ENCODE measurements at places on chromosomes 4 and X.

DNA sequence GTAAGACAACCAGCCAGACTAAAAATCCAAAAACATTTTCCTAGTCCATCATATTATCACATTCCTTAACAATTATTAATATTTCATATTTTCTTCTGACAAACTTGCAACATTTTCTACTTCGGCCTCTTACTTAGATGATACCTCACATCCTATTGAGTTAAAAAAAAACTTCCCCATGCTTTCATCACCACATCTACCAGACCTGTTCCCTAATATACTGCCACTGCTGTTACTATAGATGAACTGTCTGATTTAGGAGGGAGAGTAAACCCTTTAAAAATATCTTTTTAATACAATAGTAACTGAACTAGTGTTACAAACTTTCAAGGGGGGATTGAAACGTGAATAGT lies 1.5 kb downstream of the FAM200B start:
- DNase-seq = no peak

GRCh38 chr4:145171911-145172310 lies 8.5 kb downstream of the OTUD4 start:
- no peak for DNase-seq

GRCh38 chrX:29225670-29226069 lies 638.4 kb downstream of the IL1RAPL1 start:
- DNase-seq = no peak

GRCh38 chr4:84962102-84962501 lies 4.4 kb downstream of the WDFY3 start:
- DNase-seq = no peak

DNA sequence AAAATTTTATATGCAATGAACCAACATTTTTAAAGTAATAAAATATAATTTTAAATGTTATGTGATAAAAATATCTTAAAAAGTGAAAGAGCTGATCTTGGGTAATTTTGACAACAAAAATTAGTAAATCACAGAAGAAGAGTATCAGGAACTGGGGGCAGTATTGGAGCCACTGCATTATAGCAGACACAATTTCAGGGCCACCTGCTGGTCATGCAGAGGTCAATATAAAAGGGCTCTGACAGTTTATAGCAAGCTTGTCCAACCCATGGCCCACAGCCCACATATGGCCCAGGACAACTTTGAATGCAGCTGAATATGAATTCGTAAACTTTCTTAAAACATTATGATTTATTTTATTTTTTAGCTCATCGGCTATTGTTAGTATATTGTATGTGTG lies 13.0 kb upstream of the LEF1 start:
- no peak for DNase-seq

DNA sequence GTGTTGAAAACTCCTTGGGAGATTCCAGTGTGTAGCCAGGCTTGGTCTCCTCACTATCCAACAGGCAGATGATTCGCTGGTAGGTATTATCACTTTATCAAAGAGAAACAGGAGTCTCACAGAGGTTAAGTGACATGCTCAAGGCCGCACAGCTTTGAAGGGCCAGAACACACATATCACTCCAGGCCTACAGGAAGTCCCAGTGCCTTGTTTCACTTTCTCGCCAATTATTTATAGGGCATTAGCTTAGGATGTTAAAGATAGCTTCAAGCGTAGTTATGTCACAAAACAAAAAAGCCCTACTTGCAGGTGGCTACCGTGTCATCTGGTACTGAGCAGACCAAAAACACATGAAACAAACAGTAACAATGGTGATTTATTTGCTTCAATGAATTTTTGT lies 13.2 kb downstream of the ATP8A1 start:
- no peak for DNase-seq

- no peak for DNase-seq
Measured at GRCh38 chrX:44459501-44459900, 83.2 kb downstream of the FUNDC1 start.

GRCh38 chr4:19748519-19749479 lies 502.9 kb upstream of the SLIT2 start:
- peak; percentile 40 for DNase-seq

DNA sequence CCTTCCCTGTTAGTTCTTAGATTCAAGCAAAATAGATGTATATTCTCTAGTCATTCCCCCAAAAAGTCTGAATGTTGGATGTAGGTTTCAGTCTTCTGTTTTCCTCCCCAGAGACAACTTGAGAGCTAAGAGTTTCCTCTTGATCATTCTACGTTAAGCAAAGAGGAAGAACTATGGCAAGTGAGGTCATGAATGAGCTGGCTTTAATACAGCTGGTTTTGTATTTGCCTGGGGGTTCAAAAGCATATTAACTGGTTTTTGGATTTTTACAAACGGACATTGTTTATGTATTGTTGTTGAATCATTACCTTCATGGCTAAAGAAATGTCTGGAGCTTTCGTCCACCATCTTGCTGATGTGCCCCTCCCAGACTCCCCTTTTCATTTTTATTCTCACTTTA lies 916.7 kb upstream of the POU3F4 start:
- DNase-seq = no peak

- peak; percentile 33 for DNase-seq
Measured at GRCh38 chr4:175273995-175274753, 356.0 kb downstream of the ADAM29 start.

GRCh38 chrX:13700380-13700779 lies 11.5 kb downstream of the RAB9A start:
- DNase-seq = no peak

DNA sequence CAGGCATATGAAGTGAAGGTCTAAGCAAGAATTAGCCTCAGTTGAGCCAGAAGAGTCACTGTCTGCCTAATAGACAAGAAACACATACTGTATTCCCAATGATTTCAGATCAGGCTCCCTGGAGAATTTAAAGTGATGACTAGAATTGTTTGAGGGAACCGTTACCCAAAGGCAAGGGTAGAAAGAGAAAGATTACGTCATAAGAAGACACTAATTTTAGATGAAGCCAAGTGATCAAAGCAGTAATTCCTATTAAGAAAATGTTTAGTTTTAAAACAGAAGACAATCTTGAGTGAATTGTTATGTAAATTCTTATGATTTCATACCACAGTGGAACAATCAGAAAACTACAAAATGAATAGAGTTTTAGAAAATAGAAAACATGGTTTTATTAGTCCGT lies 194.5 kb upstream of the ARSJ start:
- DNase-seq = no peak

DNA sequence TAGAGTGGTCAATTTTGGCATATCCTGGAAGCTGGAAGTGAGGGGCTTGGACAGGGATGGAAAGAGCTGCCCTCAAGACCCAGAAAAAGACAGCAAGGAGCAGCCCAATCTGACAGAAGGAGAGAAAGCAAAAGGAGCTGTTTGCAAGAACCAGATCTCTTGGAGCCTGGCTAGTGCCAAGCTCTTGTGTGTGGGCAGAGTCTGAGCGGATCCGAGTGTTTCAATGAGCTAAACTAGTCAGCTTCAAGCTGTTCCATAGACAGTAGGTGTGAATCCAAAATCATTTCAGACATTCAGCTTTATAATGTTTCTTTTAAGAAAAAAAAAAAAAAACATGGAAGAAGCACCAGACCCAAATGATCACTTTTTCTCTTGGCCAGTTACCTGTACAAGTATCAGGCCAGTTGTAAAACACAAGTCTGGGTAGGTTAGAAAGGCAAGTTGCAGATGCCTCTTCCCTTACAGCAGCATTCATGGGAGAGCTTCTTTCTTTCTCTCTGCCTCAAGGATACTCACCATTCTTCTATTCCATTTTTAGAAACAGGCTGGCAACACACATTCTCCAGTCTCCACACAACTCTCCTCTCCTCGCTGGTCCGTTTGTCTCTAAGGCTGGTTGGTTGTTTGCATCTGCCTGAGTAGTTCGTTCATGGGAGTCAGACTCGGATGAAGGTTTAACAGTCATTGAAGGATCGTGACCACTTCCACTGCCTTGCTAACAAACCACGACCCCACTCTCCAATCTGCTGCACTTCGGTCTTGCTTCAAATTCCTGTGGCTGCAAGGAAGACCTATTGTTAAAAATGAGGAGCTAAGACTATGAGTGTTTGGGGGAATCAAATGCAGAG lies 105.2 kb upstream of the GATB start:
- DNase-seq = no peak

DNA sequence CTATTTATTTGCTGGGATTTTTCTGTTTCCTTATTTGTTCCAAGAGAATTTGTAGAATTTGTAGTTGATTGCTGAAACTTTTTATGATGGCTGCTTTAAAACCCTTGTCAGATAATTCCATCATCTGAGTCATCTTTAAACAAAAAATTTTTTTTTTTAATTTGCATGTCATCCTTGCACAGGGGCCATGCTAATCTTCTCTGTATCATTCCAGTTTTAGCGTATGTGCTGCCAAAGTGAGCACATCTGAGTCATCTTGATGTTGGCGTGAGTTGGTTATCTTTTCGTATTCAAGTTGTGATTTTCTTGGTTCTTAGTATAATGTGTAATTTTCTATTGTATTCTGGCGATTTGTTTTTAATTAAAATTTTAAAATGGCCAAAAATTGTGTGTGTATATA lies 18.7 kb upstream of the ZNF157 start:
- no peak for DNase-seq

DNA sequence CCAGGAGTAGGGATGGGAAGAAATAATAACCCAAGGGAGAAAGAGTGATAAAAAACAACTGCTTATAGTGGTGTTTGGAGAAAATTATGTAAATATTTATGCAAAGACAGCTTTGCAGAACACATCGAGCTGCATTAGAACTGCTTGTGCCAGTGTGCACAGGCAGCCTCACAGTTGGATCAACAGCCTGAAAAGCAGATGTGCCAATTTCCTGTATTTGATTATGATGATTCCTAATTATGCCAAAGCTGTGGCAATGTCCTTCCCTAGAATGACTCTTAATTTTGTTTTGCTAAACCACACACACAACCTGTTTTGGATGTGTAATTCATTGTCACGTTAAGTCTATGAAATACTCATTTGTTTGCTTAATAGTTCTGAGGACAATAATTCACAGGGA lies 30.6 kb upstream of the ANTXR2 start:
- DNase-seq = no peak

DNA sequence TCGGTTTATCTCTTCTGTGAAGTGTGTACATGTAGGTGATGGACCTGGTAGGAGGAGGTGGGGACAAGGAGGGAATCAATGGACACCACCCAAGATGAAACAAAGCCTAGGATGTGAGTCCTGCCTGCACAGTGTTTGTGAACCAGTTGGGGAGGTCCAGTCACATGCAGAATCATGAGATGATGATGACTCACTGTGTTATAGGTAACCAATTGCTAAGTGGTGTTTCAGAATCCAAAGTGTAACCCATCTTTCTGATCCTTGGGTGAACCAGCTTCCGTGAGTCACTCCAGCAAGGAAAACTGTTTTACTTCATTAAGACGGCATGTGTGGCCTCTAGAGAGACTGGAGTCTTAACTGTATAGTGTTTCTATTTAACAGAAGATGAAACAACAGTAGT lies 57.9 kb upstream of the HPF1 start:
- DNase-seq = peak; percentile 49

DNA sequence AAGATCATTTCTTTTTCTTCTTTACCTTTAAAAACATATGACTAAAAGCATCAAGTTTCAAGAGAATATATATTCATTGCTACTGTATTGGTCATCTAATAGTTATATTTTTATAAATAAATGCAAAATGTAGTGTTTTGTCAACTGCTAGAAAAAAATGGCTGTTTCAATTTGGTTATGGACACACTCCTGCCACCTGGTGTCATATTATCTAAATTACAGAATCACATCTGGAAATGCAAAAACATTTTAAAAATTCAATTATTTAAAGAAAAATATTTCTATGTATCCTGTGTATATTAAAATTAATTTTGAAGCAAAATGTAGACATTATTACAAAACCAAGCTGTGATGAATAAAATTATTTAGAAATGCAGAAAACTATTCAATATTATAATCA lies 329.4 kb upstream of the PCDH18 start:
- DNase-seq = no peak

DNA sequence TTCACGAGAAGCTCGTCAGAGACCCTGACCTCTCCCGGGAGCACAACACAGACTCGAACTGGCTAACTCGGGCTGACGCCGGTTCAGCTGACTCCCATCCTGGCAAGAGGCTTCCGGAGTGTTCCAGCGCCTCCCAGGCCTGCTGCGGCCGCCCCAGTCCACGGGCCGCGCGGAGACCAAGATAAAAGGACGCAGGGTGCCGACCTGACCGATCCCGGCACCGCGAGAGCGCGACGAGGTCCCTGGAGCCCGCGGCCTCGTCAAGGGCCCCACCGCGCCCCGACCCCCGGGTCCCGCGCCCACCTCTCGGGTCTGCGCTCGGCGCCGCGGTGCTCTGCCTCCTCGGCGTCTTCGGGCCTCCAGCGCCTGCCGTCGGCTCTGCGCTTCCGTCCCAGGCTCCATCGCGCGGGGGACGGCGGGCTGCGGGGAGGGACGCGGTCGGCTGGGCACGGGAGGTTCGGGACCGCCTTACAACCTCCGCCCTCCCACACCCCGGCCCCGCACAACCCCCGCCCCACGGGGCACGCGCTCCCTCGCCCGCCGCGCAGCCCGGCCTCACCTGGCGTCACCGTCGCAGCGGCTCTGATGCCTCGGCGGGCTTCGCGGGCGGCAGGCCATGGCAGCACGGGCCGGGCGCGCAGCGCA lies 426 bp downstream of the SLBP start:
- DNase-seq = no peak

- no peak for DNase-seq
Measured at GRCh38 chrX:102599951-102600579, 750 bp downstream of the ARMCX5 start.

DNA sequence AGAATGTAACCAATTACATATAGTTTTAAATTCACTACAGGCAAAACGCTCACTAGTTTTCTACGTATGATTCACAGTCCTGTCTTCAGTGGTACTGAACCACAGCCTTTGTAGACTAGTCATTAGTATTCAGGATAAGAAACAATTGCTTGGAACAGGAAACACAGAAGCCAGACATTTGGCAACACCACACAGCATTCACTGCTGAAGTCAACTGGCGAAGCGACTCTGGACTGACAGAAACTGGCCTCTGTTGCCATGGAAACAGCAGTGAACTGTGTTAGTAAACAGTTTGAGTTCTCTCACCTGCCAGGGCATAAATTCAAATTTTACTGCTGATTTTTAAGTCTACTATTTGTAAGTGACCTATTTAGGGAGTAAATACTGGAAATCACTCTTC lies 57.6 kb downstream of the MAPK10 start:
- DNase-seq = no peak

DNA sequence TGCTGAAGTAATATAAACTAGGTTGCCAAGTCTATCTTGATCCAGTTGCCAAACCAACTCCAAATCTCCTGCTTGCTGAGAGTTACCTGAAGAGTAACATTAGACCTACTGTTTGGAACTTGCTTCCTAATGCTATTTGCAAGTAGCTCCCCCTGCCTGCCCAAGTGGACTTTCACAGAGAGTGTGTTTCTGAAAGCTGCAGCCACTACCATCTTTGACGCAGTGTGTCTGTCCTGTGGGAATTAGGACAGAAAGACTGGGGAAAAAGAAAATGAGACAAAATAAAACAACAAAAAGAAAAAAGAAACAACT lies 195.0 kb upstream of the HS3ST1 start:
- DNase-seq = no peak
